ENCODE measurements at places on chromosomes 13 and 19.
A peak's percentile ranks its signal among the peaks of the same experiment; 100 is the strongest.

GRCh38 chr19:38387550-38388348 is at the start of gene GGN:
Gene GGN (minus strand): TSS chr19:38388034. CDS start chr19:38387261, 773 bp downstream.
- DNase-seq, result peak; percentile 87

- no peak for DNase-seq
Observed at GRCh38 chr13:75309981-75310580, 171.9 kb downstream of the TBC1D4 start.

DNA sequence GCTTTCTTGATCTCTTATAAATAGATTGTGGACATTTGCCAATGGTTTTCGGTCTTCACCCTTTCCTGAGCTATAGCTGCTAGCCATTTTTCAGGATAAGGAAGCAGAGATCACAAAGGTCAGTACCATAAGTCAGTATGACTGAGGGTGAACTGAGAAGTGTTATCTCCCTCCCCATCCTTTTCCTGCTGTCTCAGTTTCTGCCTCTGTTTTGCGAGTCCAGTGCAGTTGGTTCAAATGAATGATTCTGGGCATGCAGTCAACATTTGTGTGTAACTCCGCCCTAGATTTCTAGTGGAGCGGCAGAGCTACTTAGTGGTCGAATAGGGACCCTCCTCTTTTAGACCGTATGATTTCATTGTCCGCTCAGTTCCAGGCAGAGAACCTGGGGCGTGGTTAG is 460.8 kb upstream of the ARGLU1 start:
- DNase-seq, result no peak

GRCh38 chr19:50994129-50994528 is 7.3 kb downstream of the KLK8 start:
- no peak for DNase-seq

DNA sequence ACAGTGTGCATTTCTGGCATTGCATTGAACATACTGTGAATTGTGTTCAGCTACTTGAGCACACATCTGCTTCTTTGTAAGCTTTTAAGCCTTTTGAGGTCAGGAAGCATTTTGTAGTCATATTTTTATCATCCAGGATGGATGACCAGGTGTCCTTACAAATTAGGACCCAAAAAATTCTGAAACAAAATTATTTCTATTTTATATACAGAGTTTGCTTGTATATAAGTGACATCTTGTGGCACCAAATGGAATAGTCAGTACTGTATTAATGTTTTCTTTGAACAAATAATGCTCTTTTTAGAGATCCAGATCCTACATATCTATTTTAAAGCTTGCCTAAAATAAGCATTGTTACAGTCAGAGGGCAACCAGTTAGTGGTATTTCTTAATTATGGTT is 9.5 kb upstream of the SUPT20H start:
- DNase-seq, result no peak

DNA sequence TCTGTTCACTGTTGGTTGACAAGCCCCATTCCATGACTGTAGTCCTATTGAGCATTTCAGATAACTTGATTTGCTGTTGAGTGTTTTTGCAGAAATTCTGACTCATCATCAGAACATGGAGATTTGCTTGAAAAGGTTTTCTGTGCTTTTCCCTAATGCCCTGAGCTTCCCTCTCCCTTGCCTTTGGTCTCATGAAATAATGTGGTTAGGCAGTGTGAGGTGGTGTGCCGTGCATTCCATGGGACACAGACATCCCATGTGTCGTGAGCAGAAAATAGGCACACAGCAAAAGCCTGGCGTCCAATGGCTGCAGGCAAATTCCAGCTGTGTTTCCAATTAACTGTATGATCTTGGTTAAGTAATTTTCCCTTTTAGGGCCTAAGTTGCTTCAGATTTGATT is 197.4 kb downstream of the DLEU7 start:
- DNase-seq, result no peak

DNA sequence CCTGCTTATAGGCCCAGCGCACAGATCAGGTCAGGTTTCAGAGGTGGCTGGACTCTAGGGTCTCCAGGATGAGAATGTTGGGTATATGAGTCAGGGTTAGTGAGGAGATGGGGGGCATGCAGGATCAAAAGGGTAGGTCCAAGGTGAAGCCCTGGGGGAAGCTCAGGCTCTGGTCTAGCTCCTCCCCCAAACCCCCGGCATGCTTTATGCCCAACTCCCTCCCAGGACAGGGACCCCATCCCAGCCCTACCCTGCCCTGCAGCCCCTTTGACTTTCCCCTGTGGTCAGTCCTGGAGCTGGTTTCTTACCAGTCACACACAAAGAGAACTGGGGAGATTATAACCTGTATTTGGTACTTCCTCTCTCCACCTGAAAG is 9.8 kb upstream of the CEACAM18 start:
- DNase-seq, result no peak

DNA sequence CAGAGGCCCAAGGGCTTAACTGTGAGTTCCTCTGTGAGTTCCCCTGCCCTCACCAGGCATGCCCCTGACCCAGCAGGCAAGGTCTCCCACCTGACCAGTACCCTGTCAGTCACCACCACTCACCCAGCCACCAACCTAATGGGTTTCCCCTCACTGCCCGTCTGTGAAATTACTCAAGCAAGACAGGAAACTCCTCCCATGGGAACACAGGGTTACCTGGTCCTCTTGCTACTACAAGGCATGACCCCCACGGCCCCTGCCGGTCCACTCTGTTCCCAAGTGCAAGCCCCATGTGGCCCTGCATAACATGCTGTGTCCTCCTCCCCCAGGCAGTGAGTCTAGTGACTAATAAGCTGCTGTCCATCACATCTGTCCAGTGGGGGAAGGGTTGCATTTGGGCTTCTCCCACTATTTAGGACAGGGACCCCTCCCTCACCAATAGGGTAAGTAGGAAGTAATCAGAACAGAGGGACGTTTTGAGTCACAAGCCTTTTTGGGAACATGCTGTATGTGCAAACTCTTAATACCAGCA is 8.0 kb upstream of the DHRS12 start:
- DNase-seq, result no peak

DNA sequence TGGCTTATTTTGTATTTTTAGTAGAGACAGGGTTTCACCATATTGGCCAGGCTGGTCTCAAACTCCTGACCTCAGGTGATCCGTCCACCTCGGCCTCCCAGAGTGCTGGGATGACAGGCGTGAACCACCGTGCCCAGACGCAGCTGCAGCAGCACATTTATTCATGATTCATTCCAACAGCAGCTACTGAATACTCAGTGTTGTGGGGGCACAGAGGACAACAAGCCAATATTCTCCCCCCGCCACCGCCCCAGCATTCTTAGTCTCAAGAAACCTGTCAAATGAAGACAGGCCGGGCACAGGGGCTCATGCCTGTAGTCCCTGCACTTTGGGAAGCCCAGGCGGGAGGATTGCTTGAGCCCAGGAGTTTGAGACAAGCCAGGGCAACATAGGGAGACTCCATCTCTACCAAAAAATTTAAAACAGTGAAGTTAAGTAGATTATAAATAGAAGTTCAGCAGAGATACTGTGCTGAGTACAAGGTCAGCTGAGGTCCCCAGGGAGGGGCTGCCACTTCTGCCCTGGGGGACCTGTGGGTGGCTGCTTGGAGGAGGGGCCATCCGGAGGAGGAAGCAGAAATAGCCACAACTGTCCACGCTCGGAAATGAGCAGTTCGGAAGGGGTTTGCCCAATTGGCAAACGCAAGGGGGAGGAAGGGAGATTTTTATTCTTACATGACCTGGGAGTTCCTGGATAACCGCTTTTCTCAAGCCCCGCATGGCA is 4.3 kb downstream of the DOT1L start:
- DNase-seq, result no peak

- no peak for DNase-seq
Observed at GRCh38 chr19:7152568-7152967, 83.1 kb downstream of the ZNF557 start.

- DNase-seq, result no peak
Observed at GRCh38 chr19:18301718-18302111, 20.3 kb upstream of the JUND start.

DNA sequence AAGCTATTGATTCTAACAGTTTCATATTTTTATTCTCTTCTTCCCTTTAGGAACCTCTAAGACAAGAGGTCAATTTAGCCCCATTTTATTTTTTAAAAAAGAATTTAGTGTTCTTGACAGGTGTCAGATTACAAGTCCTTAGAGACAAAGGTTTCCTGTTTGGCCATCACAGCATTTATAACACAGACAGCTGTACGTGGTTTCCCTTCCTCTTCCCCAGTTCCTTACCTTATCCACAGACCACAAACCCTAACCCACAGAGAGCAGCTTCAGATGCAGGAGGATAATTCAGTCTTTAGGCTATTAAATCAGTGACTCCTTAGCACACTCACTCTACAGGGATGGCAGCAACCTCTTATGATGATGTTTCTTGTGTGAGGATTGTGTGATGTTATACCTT is 1210.1 kb downstream of the DIAPH3 start:
- no peak for DNase-seq

DNA sequence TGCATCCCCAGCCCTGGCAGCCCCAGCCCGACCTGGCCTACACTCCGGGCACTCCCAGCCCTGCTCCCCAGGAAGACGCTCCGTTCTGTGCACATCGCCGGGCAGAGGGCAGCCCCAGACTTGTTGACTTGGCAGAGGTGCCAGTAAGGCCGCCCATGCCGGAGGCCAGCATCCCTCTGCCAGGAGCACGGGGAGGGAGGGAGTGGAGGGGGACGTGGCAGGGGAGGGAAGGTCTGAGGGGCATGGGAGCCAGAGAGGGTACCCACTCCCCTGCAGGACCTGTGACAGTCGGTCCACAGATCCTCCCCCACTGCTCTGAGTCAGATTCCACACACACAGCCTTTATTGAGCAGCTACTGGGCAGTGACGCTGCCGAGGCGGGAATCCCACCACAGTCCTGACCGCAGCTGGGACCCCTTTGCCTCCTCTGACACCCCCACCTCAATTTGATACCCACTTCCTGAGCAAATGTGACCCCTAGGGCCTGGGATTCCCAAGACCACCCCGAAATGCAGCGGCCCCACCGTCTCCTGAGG is 1.9 kb upstream of the NKPD1 start:
- DNase-seq, result no peak

DNA sequence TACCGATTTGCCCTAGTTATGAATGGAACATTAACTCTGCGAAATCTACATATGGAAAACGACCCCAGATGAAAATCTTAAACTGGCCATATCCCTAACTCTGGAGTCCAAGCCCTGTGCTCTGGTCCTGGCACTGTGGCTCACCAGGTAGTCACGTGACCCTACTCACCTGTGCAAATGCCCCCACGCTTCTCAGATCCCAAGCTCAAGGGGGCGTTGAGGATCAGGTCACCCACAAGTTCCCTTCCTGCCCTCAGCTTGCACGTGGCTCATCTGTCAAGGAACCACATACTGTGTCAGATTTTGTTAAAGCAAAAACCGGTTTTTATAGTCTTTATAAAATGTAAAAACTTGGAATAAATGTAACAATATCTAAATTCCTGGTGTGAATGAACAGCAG is 324.0 kb downstream of the SHISA2 start:
- no peak for DNase-seq

DNA sequence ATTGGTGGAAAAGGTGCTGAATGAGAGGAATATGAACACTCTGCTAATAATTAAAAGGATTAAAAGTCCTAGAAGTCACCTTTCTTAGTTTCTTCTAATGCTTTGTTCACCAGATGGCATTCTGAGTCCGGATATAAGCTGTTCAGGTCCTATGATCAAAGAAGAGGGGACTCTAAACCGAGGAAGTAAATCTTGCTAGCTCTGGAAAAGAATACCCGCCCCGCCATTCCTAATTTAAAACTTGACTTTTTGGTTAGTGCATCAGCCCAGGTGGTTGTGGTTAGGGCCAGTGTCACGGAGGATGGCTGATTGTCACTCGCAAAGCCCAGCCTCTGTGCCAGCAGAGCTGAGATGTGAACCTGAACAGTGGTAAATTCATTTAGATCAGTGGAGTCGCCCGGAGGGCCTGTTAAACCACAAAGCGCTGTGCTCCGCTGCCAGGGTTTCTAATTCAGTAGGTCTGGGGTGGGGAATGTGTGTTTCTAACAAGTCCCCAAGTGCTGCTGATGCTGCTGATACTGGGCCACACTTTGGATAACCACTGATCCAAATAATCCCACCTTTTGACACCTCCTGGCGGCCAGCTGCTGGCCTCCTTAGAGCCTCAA is 425.4 kb downstream of the DCT start:
- DNase-seq, result no peak

DNA sequence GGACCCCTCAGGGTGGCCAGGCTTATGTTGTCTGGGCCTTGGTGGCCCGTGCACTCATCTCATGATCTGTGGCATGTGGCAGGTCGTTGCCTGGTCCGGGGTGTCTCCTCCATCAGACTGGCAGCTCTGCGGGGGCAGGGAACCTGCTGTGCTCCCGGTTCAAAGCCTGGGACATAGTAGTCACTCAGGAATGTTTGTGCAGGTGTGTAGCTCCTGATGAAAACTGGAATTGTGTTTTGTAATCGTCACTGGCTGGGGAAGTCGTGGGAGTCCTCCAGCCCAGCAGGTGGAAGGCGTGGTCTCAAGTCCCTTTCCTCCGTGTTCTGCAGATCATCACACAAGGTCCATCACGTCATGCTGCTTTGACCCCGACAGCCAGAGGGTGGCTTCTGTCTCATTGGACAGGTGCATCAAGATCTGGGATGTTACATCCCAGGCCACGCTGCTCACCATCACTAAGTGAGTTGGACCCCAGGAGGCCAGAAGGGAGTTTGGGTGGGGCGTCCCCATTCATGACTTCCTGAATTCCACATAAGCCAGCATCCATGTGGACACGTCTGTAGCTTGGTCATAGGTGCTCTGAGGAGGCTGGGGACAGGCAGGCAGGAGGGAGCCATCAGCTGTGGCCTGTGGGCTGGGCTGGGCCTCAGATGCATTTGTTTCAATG is 19.1 kb downstream of the WDR88 start:
- no peak for DNase-seq

DNA sequence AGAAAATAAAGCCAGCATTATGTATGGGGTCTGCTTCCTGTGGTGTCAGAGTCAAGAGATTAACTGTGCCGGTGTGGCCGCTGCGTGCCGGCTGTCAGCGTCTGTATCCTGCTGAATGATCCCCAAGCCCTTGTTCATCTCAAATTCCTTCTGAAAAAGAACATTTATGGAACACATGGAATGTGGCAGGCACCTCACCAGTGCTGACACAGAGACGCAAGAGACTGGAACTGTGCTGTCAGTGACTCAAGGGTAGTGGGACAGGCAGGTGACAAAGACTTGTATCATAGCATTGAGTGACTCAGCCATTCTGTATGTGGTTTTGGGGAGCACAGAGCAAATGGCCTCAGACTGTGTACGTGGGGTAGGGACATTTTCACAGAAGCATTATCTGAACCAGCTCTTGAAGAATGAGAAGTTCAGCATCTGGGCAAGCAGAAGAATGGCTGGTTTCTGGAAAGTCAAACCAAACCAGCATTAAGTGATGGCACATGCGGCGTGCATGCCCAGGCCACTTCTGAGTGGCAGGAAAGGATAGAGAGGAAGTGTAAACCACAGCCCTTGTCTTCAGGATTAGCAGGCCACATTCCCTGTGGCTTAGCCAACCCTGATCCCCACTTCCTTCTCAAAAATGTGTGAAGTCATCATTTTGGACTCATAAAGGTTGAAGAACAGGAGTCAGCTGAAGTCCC is 54.0 kb upstream of the IRS2 start:
- DNase-seq, result no peak

DNA sequence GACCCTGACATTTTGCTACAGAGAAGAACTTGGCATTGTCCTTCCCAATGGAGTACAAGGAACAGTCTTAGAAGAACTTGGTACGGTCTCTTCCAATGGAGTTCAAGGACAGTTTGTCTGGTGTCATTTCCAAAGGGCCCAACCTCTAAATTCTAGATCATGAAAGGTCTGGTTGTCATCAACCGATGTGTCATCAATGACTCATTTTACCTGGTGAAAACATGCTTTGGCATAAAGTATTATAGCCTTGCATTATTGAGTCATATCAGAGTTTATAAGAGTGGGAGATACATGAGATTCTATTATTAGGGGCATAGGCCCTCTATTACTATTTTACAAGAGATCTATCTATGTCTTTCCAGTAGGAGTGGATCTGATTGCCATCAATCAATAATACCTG is 4.3 kb downstream of the CYP2B6 start:
- DNase-seq, result no peak
